Right renal pelvis (tissue), 4 donors: ENCODE measurements at places on chromosomes 4 and X. TPM values are rescaled to one million over a fixed set of nuclear protein-coding genes. Genes with fewer than 3 reads are reported as not detected.

TMPRSS11D gene
- polyA plus RNA-seq = not detected

KLHL8 gene
- polyA plus RNA-seq = 20.9 TPM

SPANXA1 gene
- not detected for polyA plus RNA-seq

IBSP gene
- not detected for polyA plus RNA-seq

STAP1 gene
- 0.49 TPM for polyA plus RNA-seq

TET2 gene
- polyA plus RNA-seq = 25.2 TPM

BTK gene
- 1.4 TPM for polyA plus RNA-seq

IGFBP7 gene
- polyA plus RNA-seq = 651 TPM

YY2 gene
- polyA plus RNA-seq = 2.9 TPM

ARHGAP36 gene
- polyA plus RNA-seq = not detected

ARSJ gene
- 17.3 TPM for polyA plus RNA-seq

PDCL2 gene
- not detected for polyA plus RNA-seq

COL25A1 gene
- polyA plus RNA-seq = 19.0 TPM

OGT gene
- 163 TPM for polyA plus RNA-seq

MTNR1A gene
- polyA plus RNA-seq = 1.4 TPM

AREG gene
- polyA plus RNA-seq = 0.29 TPM

DRP2 gene
- polyA plus RNA-seq = 1.9 TPM

GPR173 gene
- 14.5 TPM for polyA plus RNA-seq

TRMT10A gene
- polyA plus RNA-seq = 14.4 TPM

GPR82 gene
- polyA plus RNA-seq = 0.03 TPM

IQCM gene
- not detected for polyA plus RNA-seq

RBM47 gene
- 94.5 TPM for polyA plus RNA-seq

XAGE2 gene
- polyA plus RNA-seq = not detected

IRF2 gene
- polyA plus RNA-seq = 39.6 TPM

GPR119 gene
- polyA plus RNA-seq = not detected

YTHDC1 gene
- polyA plus RNA-seq = 171 TPM

CDKL2 gene
- 11.2 TPM for polyA plus RNA-seq

REST gene
- 60.2 TPM for polyA plus RNA-seq

RENBP gene
- 27.1 TPM for polyA plus RNA-seq

HOPX gene
- polyA plus RNA-seq = 18.7 TPM

BTC gene
- 5.7 TPM for polyA plus RNA-seq

FAM47E gene
- polyA plus RNA-seq = 6.1 TPM

NOX1 gene
- 0.42 TPM for polyA plus RNA-seq

ADH7 gene
- polyA plus RNA-seq = not detected

MAGEB10 gene
- polyA plus RNA-seq = not detected

F9 gene
- not detected for polyA plus RNA-seq

APBB2 gene
- polyA plus RNA-seq = 50.6 TPM

GAGE13 gene
- not detected for polyA plus RNA-seq

ZNF732 gene
- polyA plus RNA-seq = 2.7 TPM
